ENCODE measurements at places on chromosomes 11 and 22. TPM values are rescaled to one million over a fixed set of nuclear protein-coding genes. Genes with fewer than 3 reads are reported as not detected.
A peak's percentile ranks its signal among the peaks of the same experiment; 100 is the strongest.

The ACER3 gene
- 3.3 TPM for polyA plus RNA-seq

- DNase-seq = peak; percentile 82
- peaks cover 14% of the 10 kb centered on the region for H3K4me1 ChIP-seq
- peaks cover 6% of the 10 kb centered on the region for H3K27me3 ChIP-seq
- H3K4me3 ChIP-seq = no peak overlapping the region
- no peaks in the 10 kb centered on the region for H3K36me3 ChIP-seq
Observed at GRCh38 chr11:130827451-130828377, 88.6 kb downstream of the SNX19 start.

The MMP27 gene
- polyA plus RNA-seq = not detected

DNA sequence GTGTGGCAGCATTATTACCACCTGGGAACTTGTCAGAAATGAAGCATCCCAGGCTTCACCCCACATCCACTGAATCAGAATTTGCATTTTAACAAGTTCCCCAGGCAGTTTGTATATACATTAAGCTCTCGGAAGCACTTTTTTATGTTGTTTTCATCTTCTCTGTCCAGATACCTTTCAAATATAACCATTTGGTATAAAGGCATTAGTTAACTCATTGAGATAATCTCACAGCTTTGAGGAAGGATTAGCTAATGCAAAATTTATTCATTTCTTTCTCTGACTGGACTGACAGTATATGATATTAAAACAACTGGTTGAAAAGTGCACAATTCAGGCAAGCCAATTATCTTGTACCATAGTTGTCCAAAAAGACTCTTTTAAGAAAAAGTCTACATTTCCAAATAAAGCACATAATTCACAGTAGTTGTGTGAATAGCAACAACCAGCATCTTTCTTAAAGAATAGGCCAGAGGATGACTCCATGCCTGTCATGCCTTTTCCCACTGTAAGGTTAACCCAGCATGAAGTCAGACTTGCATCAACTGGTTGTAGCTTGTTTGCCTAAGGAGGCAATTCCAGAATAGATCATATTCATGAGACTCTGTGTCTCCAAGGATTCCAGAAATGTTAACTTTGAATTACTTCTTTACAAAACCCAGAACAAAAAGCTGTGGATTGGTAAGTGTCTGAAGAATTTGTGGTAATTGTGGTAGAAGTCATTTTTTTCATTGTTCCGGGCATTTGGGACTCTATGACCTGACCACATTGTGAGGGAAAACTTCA, 254.3 kb upstream of the SESN3 start:
- H3K27ac ChIP-seq = no peak overlapping the region
- H3K4me3 ChIP-seq = no peak overlapping the region
- no peaks in the 10 kb centered on the region for H3K4me1 ChIP-seq

GRCh38 chr22:30878516-30879414, 89.8 kb downstream of the MORC2 start:
- no peaks in the 10 kb centered on the region for H3K27me3 ChIP-seq
- H3K27ac ChIP-seq = no peak overlapping the region
- DNase-seq = no peak
- H3K4me3 ChIP-seq = no peak overlapping the region

The FOSL1 gene
- polyA plus RNA-seq = 107 TPM

DNA sequence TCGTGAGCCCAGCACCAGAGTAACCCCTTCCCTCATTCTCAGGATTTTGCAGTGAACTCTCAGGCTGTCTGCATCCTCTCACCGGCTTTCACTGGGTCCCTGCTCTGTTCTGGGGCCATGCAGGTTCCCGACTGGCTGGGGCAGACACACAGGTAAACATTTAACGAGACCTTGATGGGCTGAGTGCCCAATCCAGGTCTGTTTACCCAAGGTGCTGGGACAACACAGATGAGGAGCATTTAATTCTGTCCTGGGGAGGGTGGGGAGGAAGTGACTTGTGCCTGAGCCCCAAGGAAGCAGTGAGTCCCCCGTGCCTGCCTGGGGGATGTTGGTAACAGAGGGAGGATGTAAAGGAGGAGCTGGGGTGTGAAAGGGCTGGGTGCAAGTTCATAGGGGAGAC, 4.4 kb downstream of the BIK start:
- DNase-seq = no peak
- H3K4me3 ChIP-seq = no peak overlapping the region
- H3K27me3 ChIP-seq = peaks cover 46% of the 10 kb centered on the region
- no peaks in the 10 kb centered on the region for H3K36me3 ChIP-seq
- no peak overlapping the region for H3K27ac ChIP-seq

GRCh38 chr11:111360150-111361043, 18.7 kb downstream of the POU2AF1 start:
- no peaks in the 10 kb centered on the region for H3K36me3 ChIP-seq
- no peak for DNase-seq
- no peak overlapping the region for H3K27ac ChIP-seq
- H3K4me1 ChIP-seq = no peaks in the 10 kb centered on the region
- H3K27me3 ChIP-seq = peaks cover 24% of the 10 kb centered on the region

DNA sequence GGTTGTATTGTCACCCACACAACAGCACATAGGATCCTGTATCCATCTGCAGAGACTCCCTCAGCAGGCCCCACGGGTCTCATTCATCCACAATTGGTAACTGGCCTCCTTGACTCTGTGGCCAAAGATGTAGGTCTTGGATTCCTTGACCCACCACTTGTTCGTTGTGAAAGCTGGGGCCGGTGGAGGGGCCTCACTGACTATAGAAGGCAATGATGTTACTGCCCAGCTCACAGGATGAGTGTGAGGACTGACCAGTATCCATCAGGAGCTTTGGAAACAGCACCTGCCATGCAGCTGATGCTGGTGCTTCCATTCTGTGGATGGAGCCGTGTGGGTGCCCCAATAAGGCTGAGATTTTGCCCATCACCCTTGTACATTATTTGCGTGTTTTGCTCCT, 615.7 kb downstream of the BRD1 start:
- H3K27ac ChIP-seq = no peak overlapping the region
- no peak for DNase-seq
- H3K27me3 ChIP-seq = no peaks in the 10 kb centered on the region
- no peak overlapping the region for H3K4me3 ChIP-seq

The GPR83 gene
- 0.03 TPM for polyA plus RNA-seq

GRCh38 chr11:103070142-103070541, 21.8 kb downstream of the DCUN1D5 start:
- no peak overlapping the region for H3K27ac ChIP-seq
- no peaks in the 10 kb centered on the region for H3K27me3 ChIP-seq
- no peak for DNase-seq
- peaks cover 7% of the 10 kb centered on the region for H3K36me3 ChIP-seq

DNA sequence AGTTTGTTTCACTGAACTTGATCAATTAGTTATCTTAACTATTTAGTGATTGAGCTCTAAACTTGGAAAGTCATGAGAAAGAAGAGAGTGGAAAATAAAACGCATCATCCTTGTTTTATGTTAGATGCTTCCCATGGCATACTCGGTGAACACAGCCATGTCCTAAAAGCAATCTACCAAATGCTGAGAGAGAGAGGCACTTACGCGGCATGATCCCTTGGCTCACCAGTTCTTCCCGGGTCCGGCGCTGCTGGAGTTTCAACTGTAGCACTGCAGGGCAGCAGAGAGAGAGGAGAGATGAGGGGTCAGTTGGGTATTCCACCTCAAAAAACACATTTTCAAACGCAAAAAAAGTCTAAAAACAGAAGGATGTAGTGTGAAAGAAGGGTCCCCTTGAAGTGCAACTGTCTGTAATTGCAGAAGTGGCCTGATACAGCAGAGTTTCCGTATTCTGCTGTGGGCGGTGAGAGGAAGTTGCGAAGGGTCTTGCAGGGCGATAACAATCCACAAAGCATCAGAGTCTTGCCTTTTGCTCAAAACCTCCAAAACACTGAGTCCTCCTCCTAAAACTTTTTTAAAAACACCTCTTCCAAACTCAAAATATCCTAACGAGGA, 92.7 kb downstream of the SGSM3 start:
- H3K4me1 ChIP-seq = no peaks in the 10 kb centered on the region
- H3K4me3 ChIP-seq = no peak overlapping the region
- H3K27me3 ChIP-seq = no peaks in the 10 kb centered on the region
- peaks cover 16% of the 10 kb centered on the region for H3K36me3 ChIP-seq
- no peak overlapping the region for H3K27ac ChIP-seq
